Left renal pelvis (tissue), 4 donors: ENCODE measurements at places on chromosomes 3 and 15. TPM values are rescaled to one million over a fixed set of nuclear protein-coding genes. Genes with fewer than 3 reads are reported as not detected.

- DNase-seq: no peak
These were observed 23.8 kb downstream of the USP3 start for GRCh38 chr15:63528138-63528659.

GRCh38 chr3:120369037-120369467, 19.9 kb upstream of the LRRC58 start:
- DNase-seq: no peak

- DNase-seq: no peak
These were observed 99.3 kb upstream of the CHRNA7 start for GRCh38 chr15:31930967-31931366.

DNA sequence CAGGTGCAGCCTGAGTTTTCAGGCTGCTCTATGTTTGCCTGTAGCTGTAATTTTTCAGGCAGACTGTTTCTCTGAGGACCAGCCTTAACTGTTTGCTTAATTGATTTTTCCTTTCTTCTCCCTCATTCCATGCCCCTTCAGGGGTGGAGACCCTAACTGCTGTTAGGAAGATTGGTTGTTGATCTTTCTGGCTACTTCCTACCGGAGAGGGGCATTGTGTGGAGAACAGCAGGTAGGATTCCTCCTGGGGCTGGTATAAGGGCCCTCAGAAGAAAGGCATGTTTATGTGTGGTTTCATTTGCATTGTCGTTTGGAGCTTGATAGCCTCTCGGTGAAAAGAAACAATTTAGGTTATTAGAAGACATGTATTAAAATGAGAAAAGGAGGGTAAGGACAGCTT, 56.9 kb upstream of the GOLGA6L2 start:
- DNase-seq: no peak

GRCh38 chr3:74693696-74694393, 79.4 kb upstream of the CNTN3 start:
- no peak for DNase-seq

Gene CCDC54
- polyA plus RNA-seq: 0.14 TPM

Gene STRIT1
- polyA plus RNA-seq: 2.3 TPM

Gene CHRM5
- polyA plus RNA-seq: 0.29 TPM

Gene TRIM42
- polyA plus RNA-seq: not detected

Gene PRKAR2A
- 47.0 TPM for polyA plus RNA-seq

Gene BFSP2
- polyA plus RNA-seq: 0.69 TPM
